Activated CD8-positive, alpha-beta memory T cell treated with anti-CD3 and anti-CD28 coated beads for 24 hours (primary cell): ENCODE measurements at places on chromosomes 6 and 20.

DNA sequence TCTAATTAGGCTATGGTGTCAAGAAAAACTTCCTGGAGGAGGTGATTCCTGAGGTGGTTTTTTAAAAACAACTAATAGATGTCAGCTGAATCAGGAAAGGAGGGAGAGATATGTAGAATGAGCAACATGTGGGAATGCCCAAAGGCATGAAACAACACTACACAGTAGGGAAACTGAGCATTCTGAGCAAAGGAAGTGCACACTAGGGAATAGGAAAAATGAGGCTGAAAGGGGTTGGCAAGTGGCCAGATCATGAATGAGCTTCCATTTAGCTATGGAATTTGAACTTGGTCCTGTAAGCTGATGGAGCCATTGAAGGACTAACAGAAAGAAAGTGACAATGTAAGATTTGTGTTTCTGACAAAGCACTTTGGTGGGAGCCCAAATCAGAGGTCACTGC is 16.9 kb upstream of the SLC35F1 start:
- DNase-seq, result no peak

GRCh38 chr20:34888468-34888867 is 12.1 kb downstream of the ACSS2 start:
- no peak for DNase-seq

DNA sequence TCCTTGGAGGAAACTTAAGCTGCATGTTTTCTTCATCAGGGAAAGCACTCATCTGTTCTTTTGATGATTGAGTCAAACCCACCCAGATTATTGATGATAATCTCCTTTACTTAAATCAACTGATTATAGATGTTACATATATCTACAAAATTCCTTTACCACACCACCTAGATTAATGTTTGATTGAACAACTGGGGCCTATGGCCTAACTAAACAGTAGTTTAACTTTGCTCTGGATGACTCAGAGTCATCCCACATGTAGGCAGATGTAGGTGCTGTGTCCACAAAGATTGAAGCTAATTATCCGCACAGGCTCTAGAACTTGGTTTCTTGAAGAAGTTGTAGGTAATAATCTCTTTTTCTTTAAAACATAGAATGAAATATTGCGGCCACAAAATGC is 42.2 kb downstream of the PKIB start:
- no peak for DNase-seq

- no peak for DNase-seq
These were observed 372.0 kb upstream of the FLRT3 start for GRCh38 chr20:14709439-14709838.

DNA sequence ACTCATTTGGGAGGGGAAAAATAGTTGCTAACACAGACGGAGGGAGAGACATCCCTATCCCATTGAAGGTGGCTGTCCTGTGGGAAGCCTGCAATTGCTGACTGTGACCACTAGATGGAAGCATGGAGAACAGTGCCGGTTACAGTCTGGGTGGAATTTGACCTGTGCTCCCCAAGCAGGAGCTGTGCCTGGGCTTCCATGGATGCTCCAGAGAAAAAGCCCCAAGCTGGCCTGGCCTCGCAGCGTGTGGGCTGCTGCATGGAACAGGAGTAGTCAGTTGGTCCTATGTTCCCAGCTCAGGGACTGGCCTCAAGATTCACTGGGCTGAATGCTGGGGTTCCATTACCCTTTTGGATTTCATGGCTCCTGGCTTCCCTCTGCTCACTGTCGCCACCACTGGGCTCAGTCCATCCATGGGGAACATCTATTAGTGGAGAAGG is 116.3 kb upstream of the CHD6 start:
- DNase-seq, result peak; percentile 65

- DNase-seq, result peak; percentile 56
These were observed 30.3 kb upstream of the AFDN start for GRCh38 chr6:167796192-167796981.

DNA sequence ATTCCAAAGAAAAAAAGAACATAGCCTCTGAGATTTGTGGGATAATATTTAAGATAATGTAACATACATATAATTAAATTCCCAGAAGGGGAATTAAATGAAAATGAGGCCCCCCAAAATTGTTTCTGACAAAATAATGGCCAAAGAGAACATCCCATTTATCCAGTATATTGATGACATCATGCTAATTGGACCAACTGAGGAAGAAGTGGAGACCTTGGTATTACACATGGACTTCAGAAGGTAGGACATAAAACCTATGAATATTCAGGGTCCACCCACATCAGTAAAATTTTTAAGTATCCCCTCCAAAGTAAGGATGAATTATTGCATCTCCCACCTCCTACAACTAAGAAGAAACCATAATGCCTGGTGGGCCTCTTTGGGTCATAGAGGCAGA is 15.6 kb upstream of the RBM24 start:
- DNase-seq, result no peak

- no peak for DNase-seq
These were observed 128.4 kb upstream of the PLN start for GRCh38 chr6:118419448-118420394.

GRCh38 chr6:18712595-18712994 is 325.4 kb downstream of the RNF144B start:
- no peak for DNase-seq

DNA sequence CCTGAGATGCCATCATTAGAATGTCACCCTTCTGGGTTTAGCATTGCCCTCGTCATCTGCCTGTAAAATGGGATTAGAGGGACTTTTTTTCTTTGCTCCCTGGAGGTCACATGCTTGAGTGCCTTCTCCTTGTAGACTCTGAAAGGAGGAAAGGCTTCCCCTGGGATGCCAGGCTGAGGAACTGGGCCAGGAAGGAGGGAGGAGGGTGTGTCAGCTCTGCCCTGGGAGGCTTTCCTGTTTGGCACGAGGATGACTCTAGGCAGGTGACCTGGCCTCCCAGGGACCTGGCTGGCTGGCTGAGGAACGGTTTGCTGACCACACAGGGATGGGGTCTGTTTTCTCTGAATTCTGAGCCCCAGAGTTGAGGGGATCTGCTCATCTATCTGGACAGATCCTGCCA is 137.9 kb upstream of the RNF24 start:
- DNase-seq, result no peak

- no peak for DNase-seq
These were observed 33.3 kb downstream of the TNFRSF21 start for GRCh38 chr6:47276377-47276776.

DNA sequence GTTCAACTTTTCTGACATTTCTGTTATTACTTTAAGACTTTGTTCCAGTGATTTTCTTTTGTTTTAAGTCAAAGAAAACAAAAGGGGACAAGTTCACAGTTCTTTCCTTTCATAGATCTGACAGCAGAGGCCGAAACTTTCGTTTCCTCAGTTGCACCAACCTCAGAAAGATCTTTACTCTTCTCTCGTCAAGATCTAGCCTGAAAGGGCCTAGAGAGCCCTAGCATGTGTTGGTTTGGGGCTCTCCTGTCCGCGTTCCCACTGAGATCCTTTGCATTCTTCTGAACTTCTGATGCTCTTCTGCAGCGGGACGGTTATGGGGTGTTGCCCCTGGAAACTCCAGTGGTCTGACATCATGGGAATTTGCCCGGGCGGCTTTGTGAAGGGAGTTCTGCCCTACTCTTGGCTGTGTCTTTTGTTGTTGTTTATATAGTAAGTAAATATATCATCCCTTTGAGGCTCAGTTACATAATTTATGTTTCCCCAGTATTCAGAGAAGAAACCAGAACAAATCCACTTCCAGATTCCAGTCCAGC is 129.1 kb downstream of the SASH1 start:
- no peak for DNase-seq

DNA sequence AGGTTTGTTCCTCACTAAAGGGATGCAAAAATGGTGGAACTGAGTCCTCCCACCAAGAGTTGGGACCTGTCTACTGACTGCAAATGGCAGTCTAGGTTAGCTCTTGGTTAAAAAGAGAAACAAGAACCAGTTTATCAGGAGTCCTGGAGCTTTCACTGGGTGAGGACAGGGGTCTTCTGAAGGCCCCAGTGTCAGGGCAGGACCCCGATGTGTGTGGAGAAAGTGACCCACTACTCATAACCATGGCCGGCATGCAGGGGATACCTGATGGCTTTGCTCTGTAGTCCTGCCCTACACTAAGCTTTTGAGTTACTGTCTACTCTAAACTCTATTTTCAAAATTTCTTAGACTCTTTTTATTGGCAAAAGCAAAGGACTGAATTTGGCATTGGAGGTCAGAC is 220.5 kb downstream of the ANKRD60 start:
- DNase-seq, result no peak

- no peak for DNase-seq
These were observed 30.4 kb downstream of the SRSF3 start for GRCh38 chr6:36624461-36625157.

GRCh38 chr6:156359912-156360311 is 417.3 kb upstream of the ARID1B start:
- DNase-seq, result no peak

- no peak for DNase-seq
These were observed 69.8 kb upstream of the TINAG start for GRCh38 chr6:54238396-54238795.

DNA sequence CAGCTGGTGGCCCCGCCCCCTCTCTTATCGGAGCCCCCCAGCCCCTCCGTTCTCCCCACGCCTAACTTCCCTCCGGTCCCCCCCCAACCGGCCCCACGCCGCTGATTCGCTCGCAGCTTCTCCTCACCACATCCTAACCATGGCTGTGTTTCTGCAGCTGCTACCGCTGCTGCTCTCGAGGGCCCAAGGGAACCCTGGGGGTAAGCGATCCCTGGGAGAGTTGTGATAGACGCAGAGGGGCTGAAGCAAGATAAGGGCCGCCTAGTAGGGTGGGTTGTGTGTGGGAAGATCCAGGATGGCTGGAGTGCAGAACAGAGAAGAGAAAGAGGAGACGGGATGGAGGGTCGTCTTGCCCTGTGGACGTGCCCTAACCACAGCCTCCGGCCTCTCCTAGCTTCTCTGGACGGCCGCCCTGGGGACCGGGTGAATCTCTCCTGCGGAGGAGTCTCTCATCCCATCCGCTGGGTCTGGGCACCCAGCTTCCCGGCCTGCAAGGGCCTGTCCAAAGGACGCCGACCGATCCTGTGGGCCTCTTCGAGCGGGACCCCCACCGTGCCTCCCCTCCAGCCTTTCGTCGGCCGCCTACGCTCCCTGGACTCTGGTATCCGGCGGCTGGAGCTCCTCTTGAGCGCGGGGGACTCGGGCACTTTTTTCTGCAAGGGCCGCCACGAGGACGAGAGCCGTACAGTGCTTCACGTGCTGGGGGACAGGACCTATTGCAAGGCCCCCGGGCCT is at the start of gene MPIG6B:
TSS of gene MPIG6B (plus strand) at position 129 of the 735 bp plus-strand sequence. CDS start at position 140, 11 bp downstream.
- DNase-seq, result no peak

DNA sequence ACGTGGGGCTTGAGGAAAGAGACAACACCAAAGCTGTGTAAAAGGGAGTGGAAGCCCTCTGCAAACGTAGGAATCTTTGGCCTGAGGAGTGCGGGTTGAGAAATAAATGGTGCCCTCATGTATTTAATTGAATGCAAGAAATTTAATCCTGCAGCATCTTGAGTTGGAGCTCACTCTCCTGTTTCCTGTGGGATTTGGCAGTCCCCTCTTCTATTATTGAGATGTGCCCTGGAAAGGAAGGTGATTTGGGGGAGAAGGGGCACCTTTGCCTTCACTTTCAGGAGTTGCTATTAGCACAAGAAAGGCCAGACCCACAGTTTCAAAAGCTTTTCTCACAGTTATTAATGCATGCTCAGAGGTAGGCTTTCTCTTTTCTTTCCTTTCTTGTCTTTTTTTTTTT is 201.4 kb upstream of the HDDC2 start:
- no peak for DNase-seq

DNA sequence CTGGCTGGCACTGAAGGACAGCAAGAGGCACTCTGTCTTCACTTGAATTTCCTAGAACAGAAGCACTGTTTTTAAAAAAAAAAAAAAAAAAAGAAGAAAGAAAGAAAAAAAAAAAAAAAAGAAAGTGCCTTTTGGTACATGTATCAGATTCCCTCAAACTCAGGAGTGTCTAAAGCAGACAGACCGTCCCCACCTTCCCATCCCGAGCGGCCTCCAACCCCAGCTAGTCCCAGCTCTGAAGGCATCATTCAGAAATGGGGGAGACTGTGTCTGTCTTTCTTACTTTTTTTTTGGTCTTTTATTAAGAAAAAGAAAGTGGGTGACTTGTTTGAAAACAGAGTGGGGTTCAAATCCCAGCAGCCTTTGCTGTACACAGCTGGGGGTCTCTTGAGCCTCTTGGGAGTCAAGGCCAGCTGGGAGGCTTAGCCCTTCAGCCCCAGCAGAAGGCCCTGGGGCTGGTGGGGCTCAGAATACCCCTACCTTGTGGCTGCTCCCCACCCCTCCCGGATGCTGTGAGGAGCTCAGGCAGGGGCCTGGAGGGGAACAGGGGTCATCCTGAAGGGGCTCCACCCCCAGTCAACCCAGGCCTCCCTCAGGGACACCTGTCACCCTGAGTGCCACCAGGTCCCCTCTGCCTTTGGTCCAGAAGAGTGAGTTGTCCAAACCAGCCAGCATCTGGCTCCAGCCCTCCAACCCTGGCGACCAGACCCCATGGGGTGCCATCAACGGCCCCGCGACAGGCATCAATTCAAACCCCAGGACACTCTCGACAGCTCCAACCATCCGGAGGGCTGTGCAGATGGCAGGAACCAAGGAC is 128.3 kb downstream of the TAF4 start:
- no peak for DNase-seq

- peak; percentile 65 for DNase-seq
These were observed 792 bp downstream of the SLC23A2 start for GRCh38 chr20:5000263-5001173.

DNA sequence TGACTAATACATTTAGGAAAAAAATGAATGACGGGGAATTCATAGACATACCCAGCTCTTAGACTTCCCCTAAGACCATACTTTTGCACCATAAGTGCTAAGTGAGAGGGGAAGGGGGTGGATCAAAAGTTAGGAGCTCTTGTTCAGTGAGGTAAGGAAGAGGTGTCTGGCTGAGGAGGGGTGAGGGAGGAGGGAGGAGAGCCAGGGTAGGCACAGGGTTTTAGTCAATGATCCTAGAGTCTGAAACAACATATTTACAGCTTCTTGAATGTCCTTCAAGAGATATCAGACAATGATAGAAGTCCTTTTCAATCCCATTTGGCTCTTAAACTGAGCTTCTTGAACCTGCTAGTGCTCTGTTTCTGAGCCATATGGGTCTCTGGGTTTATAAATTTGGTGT is 135.4 kb downstream of the FNDC1 start:
- no peak for DNase-seq

- no peak for DNase-seq
These were observed 144.3 kb upstream of the SPACA1 start for GRCh38 chr6:87903323-87903722.

DNA sequence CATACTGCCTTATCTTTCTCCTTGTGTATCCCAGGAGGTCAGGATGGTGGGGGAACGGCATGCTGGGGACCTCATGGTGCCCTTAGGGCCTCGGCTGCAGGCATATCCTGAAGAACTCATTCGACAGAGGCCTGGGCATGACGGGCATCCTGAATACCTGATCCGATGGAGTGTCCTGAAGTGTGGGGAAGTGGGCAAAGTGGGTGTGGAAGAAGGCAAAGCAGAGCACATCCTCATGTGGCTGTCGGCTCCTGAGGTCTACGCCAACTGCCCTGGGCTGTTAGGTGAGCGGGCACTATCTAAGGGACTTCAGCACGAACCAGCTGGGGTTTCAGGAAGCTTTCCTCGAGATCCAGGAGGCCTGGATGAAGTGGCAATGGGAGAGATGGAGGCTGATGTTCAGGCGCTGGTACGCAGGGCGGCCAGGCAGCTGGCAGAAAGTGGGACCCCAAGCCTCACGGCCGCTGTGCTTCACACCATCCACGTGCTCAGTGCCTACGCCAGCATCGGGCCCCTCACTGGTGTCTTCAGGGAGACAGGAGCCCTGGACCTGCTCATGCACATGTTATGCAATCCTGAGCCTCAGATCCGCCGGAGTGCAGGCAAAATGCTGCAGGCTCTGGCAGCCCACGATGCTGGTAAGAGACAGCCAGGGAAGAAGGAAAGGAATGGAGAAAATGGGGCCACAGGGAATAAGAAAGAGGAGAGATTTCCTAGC is 2.4 kb downstream of the CUL9 start:
- no peak for DNase-seq
